ENCODE measurements at places on chromosomes 2 and 18.

DNA sequence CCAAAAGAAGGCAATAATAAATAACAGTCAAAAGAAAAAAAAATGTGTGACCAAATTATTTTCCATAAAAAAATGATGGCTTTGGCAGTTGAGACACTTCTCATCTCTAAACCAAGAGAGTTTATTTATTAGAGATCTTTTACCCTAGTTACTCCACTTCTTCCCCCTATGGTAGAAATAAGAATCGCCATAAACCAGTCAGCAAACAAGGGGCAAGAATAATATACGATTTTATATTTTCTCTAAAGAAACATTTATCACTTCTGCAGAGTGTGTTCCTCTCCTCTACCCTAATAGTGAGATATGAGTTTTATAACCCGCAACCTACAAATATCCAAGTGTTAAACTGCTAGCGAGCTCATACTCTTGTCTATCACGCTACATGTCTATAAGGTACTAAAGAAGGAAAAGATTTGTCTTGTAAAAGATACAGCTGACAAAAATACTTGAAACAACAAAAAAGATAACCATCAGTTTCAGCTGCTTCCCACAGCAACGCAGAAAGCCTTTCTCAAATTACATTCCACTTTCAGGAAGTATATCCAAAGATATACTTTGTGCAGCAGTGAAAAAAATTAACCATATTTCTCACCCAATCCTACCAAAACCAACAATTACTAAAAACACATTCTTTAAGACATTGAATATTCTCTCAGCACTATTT lies 2.3 kb downstream of the RNF103 start:
- no peak for DNase-seq

- DNase-seq, result no peak
These were observed 345.2 kb upstream of the RND3 start for GRCh38 chr2:150832686-150833085.

DNA sequence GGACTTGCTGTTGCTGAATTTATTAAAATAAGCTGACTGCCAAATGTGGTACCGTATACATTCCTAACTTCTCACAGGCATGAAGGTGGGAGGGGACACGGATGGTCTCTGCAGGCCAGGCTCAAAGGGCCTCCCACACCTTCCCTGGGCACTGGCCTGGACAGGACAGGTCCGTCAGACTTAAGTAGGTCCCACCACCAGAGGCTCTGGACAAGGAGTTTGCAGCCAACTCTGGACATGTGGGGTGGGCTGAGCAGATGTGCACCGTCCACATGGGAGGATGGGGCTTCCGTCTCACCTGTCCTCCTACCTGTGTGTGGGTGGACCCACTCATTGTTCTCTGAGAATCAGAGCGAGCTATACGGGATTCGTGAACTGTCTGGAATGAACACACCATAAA lies 8.2 kb downstream of the ODC1 start:
- no peak for DNase-seq

DNA sequence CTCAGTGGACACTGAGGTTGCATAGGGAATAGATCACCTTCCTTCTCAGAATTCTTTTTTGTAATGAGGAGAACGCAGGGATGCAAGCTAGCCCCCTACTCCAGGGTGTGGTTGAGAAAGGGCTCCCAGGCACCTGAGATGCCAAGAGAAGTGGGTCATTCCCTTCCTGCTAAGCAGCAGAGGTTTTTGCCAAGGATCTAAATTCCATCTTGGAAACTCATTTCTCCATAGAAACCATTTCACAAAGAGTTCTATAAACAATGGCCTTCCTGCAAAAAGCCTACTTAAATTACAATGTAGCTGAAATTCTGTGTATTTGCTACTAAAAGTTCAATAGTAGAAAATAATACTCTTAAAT lies 3.7 kb upstream of the PPP3R1 start:
- DNase-seq, result no peak

- peak; percentile 60 for DNase-seq
These were observed 23.6 kb upstream of the SLC9A4 start for GRCh38 chr2:102449370-102449974.

- DNase-seq, result no peak
These were observed 42.1 kb downstream of the ZAP70 start for GRCh38 chr2:97755491-97755890.

GRCh38 chr2:50584185-50584584 lies 447.7 kb downstream of the NRXN1 start:
- no peak for DNase-seq

- no peak for DNase-seq
These were observed 93.3 kb upstream of the EML6 start for GRCh38 chr2:54629914-54630857.

- no peak for DNase-seq
These were observed 69.2 kb upstream of the HNRNPA3 start for GRCh38 chr2:177143444-177143843.

GRCh38 chr2:216765761-216766262 lies 70.5 kb upstream of the IGFBP5 start:
- peak; percentile 69 for DNase-seq
